ENCODE measurements at places on chromosomes 13 and 19.

DNA sequence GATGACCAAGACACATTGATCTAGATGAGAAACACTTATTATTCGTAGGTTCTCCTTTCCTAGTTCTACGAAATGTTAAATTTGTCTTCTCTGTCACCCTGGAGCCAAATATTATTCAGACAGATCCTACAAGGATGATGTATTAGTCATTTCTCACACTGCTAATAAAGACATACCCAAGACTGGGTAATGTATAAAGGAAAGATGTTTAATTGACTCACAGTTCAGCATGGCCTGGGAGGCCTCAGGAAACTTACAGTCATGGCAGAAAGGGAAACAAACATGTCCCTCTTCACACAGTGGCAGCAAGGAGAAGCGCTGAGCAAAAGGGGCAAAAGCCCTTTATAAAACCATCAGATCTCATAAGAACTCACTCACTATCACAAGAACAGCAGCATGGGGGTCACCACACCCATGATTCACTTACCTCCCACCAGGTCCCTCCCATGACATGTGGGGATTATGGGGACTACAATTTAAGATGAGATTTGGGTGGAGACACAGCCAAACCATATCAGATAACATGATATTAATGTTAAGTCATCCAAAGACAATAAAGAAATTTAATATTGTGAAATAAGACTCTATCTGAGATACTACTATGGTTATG is 1248.8 kb upstream of the SLC10A2 start:
- no peak for DNase-seq

- DNase-seq, result no peak
These were observed 148.9 kb downstream of the ZNF737 start for GRCh38 chr19:20416661-20417060.

DNA sequence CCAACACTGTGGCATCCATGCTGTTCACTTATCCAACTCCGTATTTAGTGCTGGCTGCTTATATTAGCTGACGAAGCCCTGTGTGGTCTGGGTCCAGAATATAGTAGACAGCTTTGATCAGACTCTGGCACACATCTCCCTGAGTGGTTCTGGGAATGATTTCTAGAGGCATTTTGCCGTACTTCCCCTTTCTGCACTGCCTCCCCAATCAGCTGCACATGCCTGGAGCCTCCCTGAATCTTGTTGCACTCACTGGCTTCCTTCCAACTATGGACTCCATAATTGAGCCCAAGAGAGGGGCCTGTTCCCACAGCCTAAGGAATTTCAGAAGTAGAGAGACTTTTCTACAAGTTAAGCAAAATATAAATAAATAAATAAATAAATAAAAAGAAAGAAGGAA is 30.4 kb upstream of the PCDH8 start:
- DNase-seq, result no peak

- no peak for DNase-seq
These were observed 4.6 kb downstream of the SAFB start for GRCh38 chr19:5627395-5627904.

- DNase-seq, result no peak
These were observed 1.3 kb upstream of the TEX30 start for GRCh38 chr13:102774591-102775520.

GRCh38 chr19:3721131-3721886 is 13.1 kb downstream of the TJP3 start:
- DNase-seq, result peak; percentile 60

DNA sequence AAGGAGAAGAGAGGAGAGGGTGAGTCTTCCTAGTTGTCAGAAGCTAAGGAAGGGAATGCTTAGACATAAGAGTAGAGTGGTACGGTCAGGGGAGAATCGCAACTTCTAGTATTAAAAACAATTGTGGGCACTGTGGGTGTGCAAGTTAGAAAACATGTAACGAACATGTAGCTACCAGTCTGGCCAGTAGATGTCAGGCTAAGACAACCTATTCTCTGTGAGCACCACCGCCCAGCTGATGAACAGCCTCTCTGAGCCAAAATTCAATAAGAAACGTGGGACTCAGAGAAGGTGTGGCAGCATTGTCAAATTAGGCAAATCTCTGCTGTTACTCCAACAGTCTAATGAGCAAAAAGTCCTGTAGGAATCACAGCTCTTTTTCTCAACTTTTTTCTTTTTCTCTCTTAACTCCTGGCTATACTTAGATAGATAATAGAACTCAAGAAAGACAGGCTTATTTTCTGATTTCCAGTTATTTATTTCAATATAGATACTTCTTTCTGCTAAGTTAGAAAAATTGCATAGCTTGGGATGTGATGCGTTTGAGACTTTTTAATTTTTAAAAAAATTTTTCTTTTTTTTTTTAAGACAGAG is 186.2 kb downstream of the USP12 start:
- DNase-seq, result peak; percentile 46

- no peak for DNase-seq
These were observed 471 bp upstream of the ERVK3-1 start for GRCh38 chr19:58304748-58305064.

- peak; percentile 64 for DNase-seq
These were observed at the start of gene TRAPPC5 for GRCh38 chr19:7680606-7681339. Gene TRAPPC5, plus strand, starts transcription at chr19:7680833. Its CDS starts 1,421 bp downstream, at chr19:7682254.

DNA sequence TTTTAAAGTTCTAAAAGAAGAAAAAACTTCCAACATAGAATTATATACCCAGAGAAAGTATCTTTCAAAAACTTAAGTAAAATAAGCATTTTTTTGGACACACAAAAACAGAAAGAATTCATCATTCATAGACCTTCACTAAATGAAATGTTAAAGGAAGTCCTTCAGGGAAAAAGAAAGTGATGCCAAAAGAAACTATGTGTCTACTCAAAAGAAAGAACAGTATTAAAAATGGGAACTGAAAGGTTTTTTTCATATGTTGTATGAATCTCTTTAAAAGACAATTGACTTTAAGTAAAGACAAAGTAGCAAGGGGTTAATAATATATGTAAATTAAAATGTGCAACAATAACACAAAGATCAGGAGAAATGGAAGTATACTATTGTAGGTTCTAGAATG is 96.5 kb downstream of the DHRS12 start:
- DNase-seq, result no peak

- DNase-seq, result no peak
These were observed 131.6 kb downstream of the SOX1 start for GRCh38 chr13:112198396-112199010.

DNA sequence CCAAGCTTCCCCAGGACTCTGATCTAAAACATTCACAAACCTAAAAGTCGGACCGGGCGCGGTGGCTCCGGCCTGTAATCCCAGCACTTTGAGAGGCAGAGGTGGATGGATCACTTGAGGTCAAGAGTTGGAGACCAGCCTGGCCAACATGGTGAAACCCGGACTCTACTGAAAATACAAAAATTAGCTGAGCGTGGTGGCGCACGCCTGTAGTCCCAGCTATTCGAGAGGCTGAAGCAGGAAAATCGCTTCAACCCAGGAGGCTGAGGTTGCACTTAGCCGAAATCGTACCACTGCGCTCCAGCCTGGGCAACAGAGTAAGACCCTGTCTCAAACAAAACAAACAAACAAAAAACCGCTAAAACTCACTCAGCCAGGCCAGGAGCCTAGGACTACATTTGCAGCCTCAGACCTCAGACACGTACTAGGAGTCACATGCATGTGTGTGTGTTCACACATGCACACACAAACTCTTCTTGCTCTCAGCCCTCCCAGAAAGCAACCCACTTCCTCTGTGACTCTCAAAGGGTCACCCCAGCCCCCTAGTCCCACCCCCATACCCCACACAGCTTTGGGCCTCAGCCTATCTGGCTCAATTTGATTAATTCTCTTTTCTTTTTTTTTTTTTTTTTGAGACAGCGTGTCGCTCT is 704 bp upstream of the NOTCH3 start:
- no peak for DNase-seq

DNA sequence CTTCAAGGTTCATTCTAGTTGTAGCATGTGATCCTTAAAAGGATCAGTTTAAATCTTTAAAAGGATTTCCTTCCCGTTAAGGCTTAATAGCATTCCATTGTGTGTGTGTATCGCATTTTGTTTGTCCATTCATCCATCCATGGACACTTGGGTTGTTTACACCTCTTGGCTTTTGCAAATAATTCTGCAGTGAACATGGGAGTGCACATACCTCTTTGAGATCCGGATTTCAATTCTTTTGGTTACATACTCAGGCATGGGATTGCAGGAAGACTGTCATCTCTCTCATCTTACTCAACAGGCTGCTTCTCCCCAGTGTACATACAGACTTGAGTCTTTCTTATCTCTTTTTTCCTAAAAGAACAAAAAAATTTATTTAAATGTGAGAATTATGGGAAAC is 1.2 kb downstream of the RNF113B start:
- DNase-seq, result no peak

- DNase-seq, result no peak
These were observed 9.0 kb downstream of the SLC27A1 start for GRCh38 chr19:17479325-17479791.

DNA sequence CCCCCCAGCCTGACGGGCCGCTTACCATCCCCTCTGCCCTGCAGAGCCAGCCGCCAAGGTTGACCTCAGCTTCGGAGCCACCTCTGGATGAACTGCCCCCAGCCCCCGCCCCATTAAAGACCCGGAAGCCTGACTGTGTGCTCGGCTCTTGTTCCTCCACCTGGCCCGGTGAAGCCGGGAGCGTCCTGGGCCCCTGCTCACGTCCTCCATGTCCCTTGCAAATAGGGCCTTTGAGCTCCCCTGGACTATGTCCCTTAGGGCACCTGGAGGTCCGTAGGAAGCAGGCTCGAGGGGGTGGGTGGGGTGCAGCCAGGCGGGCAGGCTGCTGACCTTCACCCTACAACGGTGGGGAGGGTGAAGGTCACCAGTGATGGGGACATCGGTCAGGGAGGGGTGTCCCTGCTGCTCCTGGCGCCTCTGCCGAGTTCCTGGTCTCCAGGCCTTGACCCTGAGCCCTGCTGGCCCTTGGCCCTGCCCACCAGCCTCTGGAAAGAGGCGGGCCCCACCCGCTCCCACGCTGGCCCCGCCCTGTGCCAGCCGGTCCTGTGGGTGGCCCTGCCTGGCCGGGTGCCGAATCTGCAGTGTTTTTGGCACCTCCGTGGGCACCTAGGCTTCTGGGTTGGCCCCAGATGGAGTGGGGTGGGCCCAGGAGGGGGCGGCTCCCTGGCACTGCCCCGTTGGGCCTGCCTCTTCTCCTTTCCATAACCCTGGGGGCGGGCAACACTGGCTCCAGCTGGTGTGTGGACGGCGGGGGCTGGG is 3.3 kb downstream of the ATP5F1D start:
- DNase-seq, result no peak

- DNase-seq, result no peak
These were observed 2.2 kb downstream of the PDE4C start for GRCh38 chr19:18223860-18224524.

DNA sequence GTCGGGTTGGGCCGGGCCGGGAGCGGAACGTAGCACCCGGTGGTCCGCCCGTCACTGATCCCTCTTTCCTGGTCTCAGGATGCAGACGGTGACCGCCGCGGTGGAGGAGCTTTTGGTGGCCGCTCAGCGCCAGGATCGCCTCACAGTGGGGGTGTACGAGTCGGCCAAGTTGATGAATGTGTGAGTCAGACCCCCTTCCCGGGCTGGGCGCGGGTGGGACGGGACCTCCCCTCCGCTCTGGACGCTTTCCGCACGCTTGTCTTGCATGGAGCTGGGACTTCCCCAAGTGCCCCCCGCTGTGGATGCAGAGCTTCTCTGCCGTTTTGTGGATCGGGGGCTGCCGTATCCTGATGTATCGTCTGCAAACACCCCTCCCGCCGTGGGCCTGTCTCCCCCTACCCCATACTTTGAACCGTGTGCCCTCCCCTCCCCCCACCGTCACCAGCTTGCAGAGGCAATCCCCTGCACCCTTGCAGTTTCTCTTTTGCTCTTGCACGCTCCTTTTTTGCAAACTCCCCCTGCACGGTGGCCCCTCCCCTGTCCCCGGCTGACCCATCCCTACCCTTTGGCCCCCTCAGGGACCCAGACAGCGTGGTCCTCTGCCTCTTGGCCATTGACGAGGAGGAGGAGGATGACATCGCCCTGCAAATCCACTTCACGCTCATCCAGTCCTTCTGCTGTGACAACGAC is 669 bp downstream of the GADD45B start:
- peak; percentile 61 for DNase-seq

DNA sequence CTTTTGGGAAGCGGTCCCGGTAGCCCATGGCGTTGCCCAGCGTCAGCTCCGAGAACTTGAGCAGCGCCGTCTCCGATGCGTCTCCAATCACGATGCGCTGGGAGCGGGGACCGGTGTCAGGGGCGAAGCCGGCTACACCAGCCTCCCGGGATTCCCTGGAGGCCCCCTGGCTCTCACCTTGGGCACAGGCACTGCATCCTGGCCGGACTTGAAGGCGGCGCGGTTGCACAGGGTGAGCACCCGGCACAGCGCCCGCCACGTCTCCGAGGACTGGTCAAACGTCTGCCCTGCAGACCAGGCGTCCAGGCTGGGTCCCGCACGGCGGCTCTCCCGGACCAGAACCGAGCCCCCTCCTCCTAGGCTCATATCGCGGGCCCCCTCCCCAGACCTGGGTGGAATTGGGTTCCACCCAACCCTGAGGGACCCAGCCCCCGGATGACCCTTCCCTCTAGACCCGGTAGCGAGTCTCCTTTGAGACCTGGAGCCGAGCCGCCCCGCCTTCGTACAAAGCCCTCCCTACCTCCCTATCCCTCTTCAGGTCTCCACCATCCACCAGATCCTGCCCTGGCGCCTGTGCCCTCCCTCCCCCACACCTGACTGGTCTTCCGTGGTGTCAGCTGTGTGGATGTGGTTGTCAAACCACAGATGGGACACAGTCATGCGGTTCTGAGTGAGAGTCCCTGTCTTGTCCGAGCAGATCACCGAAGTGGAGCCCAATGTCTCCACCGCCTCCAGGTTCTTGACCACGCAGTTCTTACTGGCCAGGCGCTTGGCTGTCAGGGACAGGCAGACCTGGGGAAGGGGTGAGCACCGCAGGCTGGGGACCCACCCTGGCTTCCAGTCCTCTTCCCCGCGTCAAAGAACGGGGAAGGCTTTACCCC is 4.8 kb downstream of the ATP4A start:
- DNase-seq, result no peak

DNA sequence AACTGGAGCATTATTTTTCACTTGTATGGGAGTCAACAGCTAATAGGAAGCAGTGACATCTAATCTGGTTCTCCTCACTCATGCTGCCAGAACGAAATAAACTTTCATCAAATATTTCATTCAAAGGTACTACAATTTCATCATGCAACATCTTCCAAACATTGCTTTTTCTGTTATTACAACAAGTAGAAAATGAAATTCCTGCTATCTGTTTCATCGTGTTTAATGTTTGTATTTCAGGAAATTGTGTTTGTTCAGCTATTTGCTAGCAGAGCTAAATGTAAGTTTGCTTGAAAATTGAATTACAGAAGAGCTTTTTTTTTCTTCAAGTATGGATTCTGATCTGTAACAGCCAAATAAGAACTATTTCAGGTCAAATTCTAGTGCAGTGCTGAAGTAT is 90.1 kb downstream of the SLITRK6 start:
- no peak for DNase-seq

DNA sequence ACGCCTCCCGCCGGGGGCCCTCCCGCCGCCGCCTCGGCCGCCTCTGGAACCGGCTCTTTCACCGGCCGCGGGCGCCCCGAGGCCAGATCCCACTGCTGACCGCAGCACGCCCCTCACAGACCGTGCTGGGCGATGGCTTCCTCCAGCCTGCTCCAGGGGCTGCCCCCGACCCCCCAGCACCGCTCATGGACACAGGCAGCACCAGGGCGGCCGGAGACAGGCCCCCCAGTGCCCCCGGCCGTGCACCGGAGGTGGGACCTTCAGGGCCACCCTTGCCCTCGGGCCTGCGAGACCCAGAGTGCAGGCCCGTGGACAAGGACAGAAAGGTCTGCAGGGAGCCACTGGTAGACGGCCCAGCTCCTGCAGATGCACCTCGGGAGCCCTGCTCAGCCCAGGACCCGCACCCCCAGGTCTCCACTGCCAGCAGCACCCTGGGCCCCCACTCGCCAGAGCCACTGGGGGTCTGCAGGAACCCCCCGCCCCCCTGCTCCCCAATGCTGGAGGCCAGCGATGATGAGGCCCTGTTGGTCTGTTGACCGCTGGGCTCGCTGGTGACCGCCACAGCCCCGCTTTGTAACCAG is 13.0 kb downstream of the LRP3 start:
- DNase-seq, result no peak
